Neural progenitor cell (in vitro differentiated cells): ENCODE measurements at places on chromosomes 11 and 22.

DNA sequence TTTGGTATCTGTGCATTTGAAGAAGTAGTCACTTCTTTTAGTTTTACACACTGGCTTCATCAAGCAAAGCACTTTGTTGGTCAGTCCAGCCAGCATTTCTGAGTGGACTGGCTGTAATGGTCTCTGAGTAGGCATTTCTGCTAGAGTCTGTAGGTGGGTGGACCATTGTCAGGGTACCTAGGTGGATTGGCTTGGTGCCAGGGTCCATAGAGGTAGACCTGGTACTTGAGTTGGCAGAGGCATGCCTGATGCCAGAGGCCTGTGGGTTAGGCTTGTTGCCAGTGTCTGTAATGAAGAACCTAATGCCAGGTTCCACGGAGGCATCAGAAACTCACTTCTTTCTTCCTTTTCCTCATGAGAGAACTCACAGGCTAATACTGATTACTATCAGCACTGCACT lies 157.9 kb upstream of the C11orf87 start:
- no peak for DNase-seq

DNA sequence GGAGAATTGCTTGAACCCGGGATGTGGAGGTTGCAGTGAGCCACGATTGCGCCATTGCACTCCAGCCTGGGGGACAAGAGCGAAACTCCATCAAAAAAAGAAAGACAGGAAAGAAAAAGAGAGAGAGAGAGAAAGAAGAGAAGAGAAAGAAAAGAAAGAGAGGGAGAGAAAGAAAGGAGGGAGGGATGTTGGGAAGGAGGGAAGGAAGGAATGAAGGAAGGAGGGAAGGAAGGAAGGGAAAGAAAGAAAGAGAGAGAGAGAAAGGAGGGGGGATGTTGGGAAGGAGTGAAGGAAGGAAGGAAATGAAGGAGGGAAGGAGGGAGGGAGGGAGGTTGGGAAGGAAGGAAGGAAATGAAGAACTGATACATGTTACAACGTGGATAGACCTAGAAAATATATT lies 12.3 kb upstream of the SPINDOC start:
- no peak for DNase-seq

DNA sequence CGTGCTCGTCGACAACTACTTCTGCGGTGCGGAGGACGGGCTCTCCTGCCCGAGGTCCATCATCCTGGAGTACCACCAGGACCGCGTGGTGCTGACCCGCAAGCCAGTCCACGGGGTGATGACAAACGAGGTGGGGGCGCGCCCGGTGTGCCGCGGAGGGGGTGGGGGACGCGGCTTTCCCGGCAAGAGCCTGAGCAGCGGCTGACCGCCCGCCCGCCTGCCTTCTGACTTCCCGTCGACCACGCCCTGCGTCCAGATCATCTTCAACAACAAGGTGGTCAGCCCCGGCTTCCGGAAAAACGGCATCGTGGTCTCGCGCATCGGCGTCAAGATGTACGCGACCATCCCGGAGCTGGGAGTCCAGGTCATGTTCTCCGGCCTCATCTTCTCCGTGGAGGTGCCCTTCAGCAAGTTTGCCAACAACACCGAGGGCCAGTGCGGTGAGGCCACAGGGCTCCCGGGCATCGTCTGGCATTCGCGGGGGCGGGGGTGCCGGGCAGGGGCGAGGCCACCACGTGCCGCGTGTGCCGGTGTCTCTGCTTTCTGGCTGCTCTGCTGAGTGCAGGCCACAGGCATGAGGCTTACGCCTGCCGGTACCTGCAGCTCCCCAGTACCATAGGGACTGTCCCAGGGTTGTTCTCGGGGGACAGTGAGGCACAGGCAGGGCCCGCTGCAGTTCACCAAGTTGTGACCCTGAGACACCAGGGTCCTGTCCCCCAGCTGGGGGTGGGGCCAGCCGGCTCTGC lies 28.5 kb upstream of the MUC5B start:
- no peak for DNase-seq

- no peak for DNase-seq
Measured at GRCh38 chr11:133929401-133930052, 27.2 kb downstream of the IGSF9B start.

- DNase-seq = no peak
Measured at GRCh38 chr11:121268581-121268980, 24.0 kb upstream of the SC5D start.
